CD4-positive, alpha-beta T cell treated with Interleukin-4 for 4 hours (primary cell): ENCODE measurements at places on chromosomes 4 and X.

GRCh38 chrX:82589410-82589809 is 918.7 kb upstream of the POU3F4 start:
- DNase-seq, result no peak

GRCh38 chr4:121950680-121951520 is 960 bp downstream of the TRPC3 start:
- DNase-seq, result no peak

- DNase-seq, result no peak
Measured at GRCh38 chrX:119292445-119292844, 56.4 kb downstream of the PGRMC1 start.

- no peak for DNase-seq
Measured at GRCh38 chrX:153445856-153446635, at the start of gene TREX2. Gene TREX2, minus strand, starts transcription at chrX:153446056. Its CDS starts 626 bp downstream, at chrX:153445430.

DNA sequence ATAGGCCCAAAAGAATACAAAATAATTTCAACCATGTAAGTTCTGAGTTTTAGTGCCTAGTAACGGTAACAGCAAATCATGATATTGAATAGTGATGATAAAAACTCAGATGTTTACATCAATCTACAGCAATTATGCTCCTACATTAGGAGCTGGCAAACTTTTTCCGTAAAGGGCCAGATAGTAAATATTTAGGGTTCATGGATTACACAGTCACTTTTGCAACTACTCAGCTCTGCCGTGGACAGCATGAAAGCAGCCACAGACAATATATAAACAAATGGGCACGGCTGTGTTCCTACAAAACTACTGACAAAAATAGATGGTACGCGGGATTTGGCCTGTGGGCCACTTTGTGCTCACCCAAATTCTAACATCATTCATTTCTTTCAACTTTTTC is 167.8 kb upstream of the NAP1L5 start:
- no peak for DNase-seq

GRCh38 chrX:155745792-155746191 is 133.0 kb upstream of the TMLHE start:
- DNase-seq, result no peak

DNA sequence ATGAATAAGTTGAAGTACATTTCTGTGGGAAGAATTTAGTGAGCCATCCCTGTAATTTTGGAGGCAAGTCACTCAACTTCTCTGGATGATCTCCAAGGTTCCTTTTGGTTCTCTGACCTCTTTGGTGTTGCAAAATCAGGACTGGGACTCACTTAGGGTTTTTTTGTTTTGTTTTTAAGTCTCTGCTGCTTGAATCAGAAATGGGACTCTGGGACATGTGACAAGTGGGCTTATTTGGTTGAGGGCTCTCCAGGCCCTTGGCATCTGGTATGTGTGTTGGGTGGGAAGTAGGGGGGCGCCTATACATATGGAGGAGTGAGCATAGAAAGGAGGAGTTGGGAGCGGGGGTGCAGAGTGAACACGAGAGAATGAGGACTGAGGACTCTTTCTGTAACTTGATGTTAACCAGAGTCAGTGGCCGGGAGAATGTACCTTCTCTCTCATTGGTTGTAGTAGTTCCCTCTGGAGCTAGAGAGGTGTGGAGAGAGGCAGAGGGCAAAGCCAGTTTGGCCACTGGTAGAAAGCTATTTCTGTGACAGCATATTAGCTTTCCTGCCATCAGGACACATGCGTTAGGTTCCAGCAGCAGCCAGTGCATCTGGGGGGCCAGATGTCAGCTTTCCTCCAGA is 1.9 kb downstream of the ARHGAP10 start:
- DNase-seq, result no peak

- DNase-seq, result no peak
Measured at GRCh38 chr4:73891739-73892405, 22.7 kb downstream of the CXCL1 start.
